Upper lobe of right lung (tissue), 1 donor: ENCODE measurements at places on chromosomes 3 and 15. TPM values are rescaled to one million over a fixed set of nuclear protein-coding genes. Genes with fewer than 3 reads are reported as not detected.

The EFHB gene
- total RNA-seq: 0.90 TPM

GRCh38 chr3:46509661-46510187 lies 11.9 kb downstream of the RTP3 start:
- no peaks in the 10 kb centered on the region for H3K27me3 ChIP-seq
- H3K36me3 ChIP-seq: no peaks in the 10 kb centered on the region
- H3K4me1 ChIP-seq: no peaks in the 10 kb centered on the region
- no peak overlapping the region for H3K27ac ChIP-seq

The DIPK2A gene
- total RNA-seq: 24.4 TPM

The STAB1 gene
- total RNA-seq: 152 TPM

The GMNC gene
- not detected for total RNA-seq

- H3K27ac ChIP-seq: peak overlapping the region; percentile 66
- no peak for DNase-seq
- no peak overlapping the region for H3K4me3 ChIP-seq
- no peaks in the 10 kb centered on the region for H3K4me1 ChIP-seq
- no peaks in the 10 kb centered on the region for H3K36me3 ChIP-seq
- no peaks in the 10 kb centered on the region for H3K27me3 ChIP-seq
Measured at GRCh38 chr3:55691141-55691540, 204.0 kb upstream of the WNT5A start.

GRCh38 chr15:67776600-67776999 lies 48.7 kb upstream of the SKOR1 start:
- DNase-seq: no peak
- H3K4me1 ChIP-seq: no peaks in the 10 kb centered on the region
- H3K27ac ChIP-seq: no peak overlapping the region

DNA sequence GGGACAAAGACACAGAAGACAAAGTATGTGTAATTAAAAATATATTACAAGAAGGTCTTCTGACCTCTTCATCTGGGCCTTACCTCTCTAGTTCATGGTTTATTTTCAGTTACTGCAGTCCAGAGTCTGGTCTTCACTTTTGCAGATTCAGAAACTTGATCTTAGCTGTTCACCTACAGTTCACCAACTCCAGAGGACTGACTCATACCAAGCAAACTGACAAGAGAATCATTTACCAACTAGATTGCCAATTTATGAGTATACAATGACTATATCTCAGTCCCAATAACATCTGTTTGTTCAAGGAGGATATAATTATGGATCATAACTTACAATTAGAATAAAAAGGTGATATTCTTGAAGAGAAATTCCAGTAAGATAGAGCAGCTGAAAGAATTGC lies 9.0 kb downstream of the P2RY1 start:
- H3K27ac ChIP-seq: no peak overlapping the region
- no peak for DNase-seq
- peaks cover 3% of the 10 kb centered on the region for H3K36me3 ChIP-seq
- no peaks in the 10 kb centered on the region for H3K27me3 ChIP-seq
- no peak overlapping the region for H3K4me3 ChIP-seq

DNA sequence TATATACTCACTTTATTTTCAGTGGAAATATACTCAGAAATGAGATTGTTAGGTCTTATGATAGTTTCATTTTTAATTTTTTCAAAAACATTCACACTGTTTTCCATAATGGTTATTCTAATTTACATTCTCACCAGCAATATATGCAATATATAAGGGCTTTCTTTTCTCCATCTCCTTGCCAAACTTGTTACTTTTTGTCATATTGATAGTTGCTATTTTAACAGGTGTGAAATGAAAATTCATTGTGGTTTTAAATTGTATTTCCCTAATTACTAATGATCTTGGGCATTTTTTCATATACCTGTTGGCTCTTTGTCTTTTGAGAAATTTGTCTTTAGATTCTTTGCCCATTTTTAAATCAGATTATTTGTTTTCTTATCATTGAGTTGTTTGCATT lies 325.2 kb downstream of the DIPK2A start:
- no peak for DNase-seq
- H3K4me3 ChIP-seq: no peak overlapping the region
- no peaks in the 10 kb centered on the region for H3K27me3 ChIP-seq
- no peaks in the 10 kb centered on the region for H3K36me3 ChIP-seq
- H3K4me1 ChIP-seq: no peaks in the 10 kb centered on the region

GRCh38 chr3:32224016-32224516 lies 14.4 kb upstream of the CMTM8 start:
- DNase-seq: no peak
- H3K27ac ChIP-seq: no peak overlapping the region
- no peaks in the 10 kb centered on the region for H3K27me3 ChIP-seq
- no peak overlapping the region for H3K4me3 ChIP-seq
